ENCODE measurements at places on chromosomes 7 and 10. TPM values are rescaled to one million over a fixed set of nuclear protein-coding genes. Genes with fewer than 3 reads are reported as not detected.

The RBP4 gene
- total RNA-seq: 6.4 TPM

The C7orf57 gene
- total RNA-seq: not detected

The NCF1 gene
- total RNA-seq: not detected

The ASZ1 gene
- not detected for total RNA-seq

The GUSB gene
- total RNA-seq: 31.3 TPM

The SAMD9L gene
- 6.5 TPM for total RNA-seq

The SLC18A3 gene
- not detected for total RNA-seq

The EPDR1 gene
- total RNA-seq: 14.9 TPM

The GLI3 gene
- total RNA-seq: 12.9 TPM

The UCN3 gene
- not detected for total RNA-seq

The VSIR gene
- total RNA-seq: 11.9 TPM

The SMNDC1 gene
- 8.1 TPM for total RNA-seq

The BEND7 gene
- total RNA-seq: 0.64 TPM

The CYP3A4 gene
- total RNA-seq: not detected

The ASB10 gene
- total RNA-seq: not detected

The MBLAC1 gene
- total RNA-seq: 5.7 TPM

The ADRB1 gene
- total RNA-seq: not detected

The STN1 gene
- 18.8 TPM for total RNA-seq

The FAM180A gene
- 1.3 TPM for total RNA-seq

The BMI1 gene
- 54.5 TPM for total RNA-seq

The LRRD1 gene
- total RNA-seq: not detected

The DGKI gene
- 1.1 TPM for total RNA-seq

The MYL7 gene
- not detected for total RNA-seq

The CHAT gene
- total RNA-seq: not detected

The WIPF3 gene
- total RNA-seq: not detected

The GPR146 gene
- total RNA-seq: 13.6 TPM

The JMJD1C gene
- total RNA-seq: 68.8 TPM

All from cardiac ventricle fibroblast (primary cell).